ENCODE measurements at places on chromosomes 7 and 10. TPM values are rescaled to one million over a fixed set of nuclear protein-coding genes. Genes with fewer than 3 reads are reported as not detected.
A peak's percentile ranks its signal among the peaks of the same experiment; 100 is the strongest.

ANKRD30A gene
- not detected for polyA plus RNA-seq

OR6V1 gene
- not detected for polyA plus RNA-seq

OLAH gene
- polyA plus RNA-seq, result 0.08 TPM

PPP1R17 gene
- polyA plus RNA-seq, result not detected

PCDH15 gene
- polyA plus RNA-seq, result 0.42 TPM

LRRD1 gene
- polyA plus RNA-seq, result 0.44 TPM

INSYN2A gene
- 1.1 TPM for polyA plus RNA-seq

CYP3A5 gene
- 0.71 TPM for polyA plus RNA-seq

ACHE gene
- 67.1 TPM for polyA plus RNA-seq

NPC1L1 gene
- 0.04 TPM for polyA plus RNA-seq

CALCR gene
- polyA plus RNA-seq, result 11.1 TPM

FKBP6 gene
- 0.23 TPM for polyA plus RNA-seq

OR2A12 gene
- polyA plus RNA-seq, result 0.09 TPM

RALA gene
- 43.6 TPM for polyA plus RNA-seq

SPDYE2B gene
- polyA plus RNA-seq, result 2.7 TPM

GRCh38 chr7:151818674-151819519, 58.0 kb downstream of the PRKAG2 start:
- no peak for DNase-seq

- no peak for DNase-seq
These were observed 933 bp upstream of the RNF32 start for GRCh38 chr7:156639426-156640256.

- DNase-seq, result no peak
These were observed 214.3 kb downstream of the ELMO1 start for GRCh38 chr7:37234334-37234733.

DNA sequence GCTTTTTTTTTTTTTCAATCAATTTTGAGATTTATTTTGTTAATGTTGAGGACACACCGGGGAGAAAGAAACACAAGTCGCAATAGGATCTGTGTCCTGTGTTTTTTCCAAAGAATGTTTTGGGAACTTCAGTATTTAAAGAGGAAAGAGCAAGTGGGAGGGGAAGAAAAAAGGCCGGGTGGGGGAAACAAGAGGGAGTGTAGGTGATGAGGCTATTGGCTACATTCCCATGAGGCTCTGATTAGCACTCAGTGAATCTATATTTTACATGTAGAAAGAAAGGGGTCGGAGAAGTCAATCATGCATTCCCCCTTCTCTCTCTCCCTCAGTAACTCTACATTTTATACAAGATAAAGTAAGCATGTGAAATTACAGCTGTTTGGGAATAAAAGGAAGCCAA, 4.1 kb downstream of the ZNF680 start:
- no peak for DNase-seq

DNA sequence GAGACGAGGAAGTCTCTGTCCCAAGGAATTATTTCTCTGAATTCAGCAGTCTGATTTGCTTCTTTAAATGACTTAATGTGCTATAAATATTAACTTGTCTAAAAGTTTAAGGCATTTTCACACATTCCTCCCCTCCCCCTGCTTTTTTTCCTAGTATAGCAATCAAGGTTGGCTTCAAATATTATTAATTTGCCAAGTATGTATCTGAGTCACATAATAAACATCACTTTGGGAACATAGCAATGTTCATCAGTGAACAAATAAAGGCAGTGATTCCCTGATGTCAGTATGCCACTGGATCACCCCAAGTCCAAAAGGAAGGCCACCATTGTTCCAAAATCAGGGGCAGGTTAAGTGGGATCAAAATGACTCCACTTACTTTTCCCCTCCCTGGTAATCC, 40.5 kb downstream of the PDE6C start:
- no peak for DNase-seq

GRCh38 chr10:105834261-105835059, 1193.4 kb downstream of the SORCS3 start:
- no peak for DNase-seq

GRCh38 chr7:77351539-77352004, 64.6 kb downstream of the GSAP start:
- no peak for DNase-seq

DNA sequence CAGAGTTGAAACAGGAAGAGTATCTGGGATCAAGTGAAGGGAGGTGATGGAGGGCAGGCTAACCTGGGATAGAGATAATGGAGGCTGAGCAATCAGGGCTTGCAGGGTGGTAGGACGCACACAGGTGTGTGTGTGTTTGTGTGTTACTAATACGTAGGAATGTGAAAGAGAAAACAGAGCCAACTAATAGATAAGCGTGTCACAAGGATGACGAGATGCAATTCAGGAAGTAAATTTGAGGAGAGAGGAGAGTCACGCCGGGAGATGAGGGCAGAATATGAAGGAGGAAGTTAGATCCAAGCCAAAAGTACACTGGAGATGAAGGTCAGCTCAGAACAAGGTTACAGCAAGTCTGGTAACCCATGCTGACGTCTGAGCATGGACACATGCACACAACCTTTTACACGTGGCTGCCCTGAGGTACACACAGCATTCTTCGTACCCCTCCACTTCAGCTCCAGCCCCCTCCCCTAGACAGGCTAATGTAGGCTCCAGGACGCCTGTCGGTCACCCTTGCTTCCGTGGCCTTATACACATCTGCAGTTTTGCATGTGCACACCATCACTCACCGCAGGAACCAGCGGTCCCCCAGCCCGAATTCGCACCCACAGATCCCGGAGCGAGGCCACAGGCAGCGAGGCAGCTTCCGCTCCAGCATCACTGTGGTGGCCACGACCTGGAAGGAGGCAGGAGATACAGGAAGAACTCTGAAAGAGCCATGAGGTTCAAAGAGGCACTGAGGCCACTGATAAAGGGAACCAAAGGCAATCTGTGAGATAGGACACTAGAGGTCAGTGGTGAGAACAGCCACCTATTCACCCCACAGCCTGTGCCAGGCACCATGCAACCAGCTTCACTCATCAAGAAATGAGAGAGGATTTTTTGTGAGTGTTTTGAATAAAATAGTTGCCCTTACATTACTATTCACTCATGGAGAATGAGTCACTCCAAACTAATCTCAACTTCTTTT, 23.7 kb upstream of the TRPV6 start:
- no peak for DNase-seq

GRCh38 chr10:113397047-113397446, 155.8 kb upstream of the HABP2 start:
- DNase-seq, result no peak

- no peak for DNase-seq
These were observed 455.3 kb downstream of the REEP3 start for GRCh38 chr10:63976538-63976937.

GRCh38 chr10:103915796-103916195, 2.2 kb downstream of the STN1 start:
- DNase-seq, result no peak

DNA sequence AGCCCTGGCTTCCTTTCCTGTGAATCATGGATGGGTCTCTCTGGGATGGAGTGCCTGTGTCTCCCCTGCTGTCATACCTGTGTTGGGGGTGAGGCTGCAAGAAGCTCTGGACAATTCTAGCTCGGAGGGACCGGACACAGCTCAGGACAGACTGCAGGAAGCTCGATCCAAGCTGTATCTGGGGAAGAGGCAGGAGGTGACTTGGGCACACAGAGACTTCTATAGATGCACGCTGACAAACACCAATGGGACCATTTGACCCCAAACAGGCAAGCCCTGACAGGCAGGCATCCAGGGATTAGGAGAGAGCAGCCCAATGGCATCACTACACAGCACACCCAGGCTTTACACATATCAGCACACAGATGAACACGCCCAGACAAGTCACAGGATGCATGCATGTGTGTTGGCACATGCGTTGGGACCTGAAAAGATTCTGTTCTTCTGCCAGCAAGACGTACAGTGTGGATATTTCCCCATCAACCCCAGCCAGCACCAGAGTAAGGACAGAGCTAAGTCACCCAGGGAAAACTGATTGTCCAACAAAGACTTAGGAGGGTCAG, 4.5 kb downstream of the LLCFC1 start:
- DNase-seq, result no peak

GRCh38 chr7:4103352-4104091, 578.6 kb upstream of the FOXK1 start:
- no peak for DNase-seq

- DNase-seq, result peak; percentile 79
These were observed 703.4 kb upstream of the ANKRD30A start for GRCh38 chr10:36421992-36422391.

GRCh38 chr10:24569330-24569796, 154.3 kb downstream of the ARHGAP21 start:
- DNase-seq, result no peak

DNA sequence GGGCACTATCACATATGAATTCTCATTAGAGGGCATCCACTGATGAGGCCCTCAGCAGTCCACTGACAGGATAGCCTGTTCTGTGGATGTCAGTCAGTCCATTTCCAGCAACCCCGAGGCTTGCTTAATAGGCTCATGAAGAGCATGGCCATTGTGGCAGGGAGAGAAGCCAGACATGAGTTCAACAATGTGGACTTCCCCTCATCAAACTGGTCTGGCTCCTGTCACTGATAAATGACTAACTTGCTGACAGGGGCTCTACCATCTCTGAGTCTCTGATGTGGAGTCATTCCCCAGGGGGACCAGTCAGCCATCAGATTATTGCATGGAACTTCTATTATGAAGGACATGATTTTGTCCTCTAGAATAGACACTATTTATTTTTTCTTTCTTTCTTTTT, 19.8 kb upstream of the TRIL start:
- DNase-seq, result no peak

DNA sequence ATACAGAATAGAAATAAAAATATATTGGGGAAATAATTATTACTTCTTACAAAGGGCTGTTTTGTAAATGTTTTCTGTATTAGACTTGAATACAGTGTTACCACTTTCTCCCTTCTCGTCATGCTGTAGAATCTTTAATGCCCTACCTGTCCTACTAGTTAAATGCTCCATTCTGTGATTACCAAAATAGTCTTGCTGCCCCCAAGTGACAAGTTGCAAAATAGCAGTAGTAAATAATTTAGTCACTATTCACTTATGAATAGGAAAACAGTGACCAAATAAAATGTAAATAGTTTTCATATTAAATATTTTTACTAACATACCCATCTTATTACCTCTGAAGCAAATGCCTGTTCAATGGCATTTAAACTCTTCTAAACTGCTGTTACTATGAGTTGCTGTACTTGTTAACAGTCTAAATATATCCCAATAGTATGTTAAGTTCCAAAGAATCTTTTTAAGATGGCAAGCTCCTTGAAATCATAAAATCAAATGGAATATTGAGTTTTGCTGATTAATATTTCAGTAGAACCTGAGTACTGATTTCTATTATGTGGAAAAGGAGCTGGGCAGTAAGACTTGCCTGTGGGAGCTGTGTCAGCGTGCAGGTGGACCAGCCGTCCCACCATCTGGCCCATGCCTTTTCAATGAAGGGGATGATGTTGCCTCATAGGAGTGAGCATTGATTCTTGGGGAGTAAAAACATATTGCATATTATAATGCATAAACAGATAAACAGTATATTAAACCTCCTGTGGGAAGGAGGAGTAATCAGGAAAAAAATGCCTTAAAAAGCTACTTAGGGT, 18.1 kb upstream of the OIT3 start:
- no peak for DNase-seq
